SK-N-SH (cell line): ENCODE measurements at places on chromosomes 4 and X. TPM values are rescaled to one million over a fixed set of nuclear protein-coding genes. Genes with fewer than 3 reads are reported as not detected.

The CACNA1F gene
- polyA plus RNA-seq = not detected in 2 replicates

The ACE2 gene
- polyA plus RNA-seq = not detected in 2 replicates

The BST1 gene
- 7.3 and 8.3 TPM in 2 replicates for polyA plus RNA-seq

The MAGEE1 gene
- 0.57 and 1.8 TPM in 2 replicates for polyA plus RNA-seq

The ADAM29 gene
- polyA plus RNA-seq = not detected in 2 replicates

The ABLIM2 gene
- 0.53 and 0.80 TPM in 2 replicates for polyA plus RNA-seq

The MRFAP1L1 gene
- polyA plus RNA-seq = 60.3 and 64.1 TPM in 2 replicates

The CFAP99 gene
- polyA plus RNA-seq = 0.13 and 0.55 TPM in 2 replicates

The BMPR1B gene
- 0.16 and 0.26 TPM in 2 replicates for polyA plus RNA-seq

The CT55 gene
- 1.5 and 1.9 TPM in 2 replicates for polyA plus RNA-seq

The NRK gene
- 0.02 TPM in 1 of 2 replicates, not detected in the other for polyA plus RNA-seq

The HELT gene
- not detected in 2 replicates for polyA plus RNA-seq

The GASK1B gene
- polyA plus RNA-seq = 3.7 and 7.2 TPM in 2 replicates

The HSFX1 gene
- 0.05 and 0.12 TPM in 2 replicates for polyA plus RNA-seq

The PHEX gene
- 0.35 and 0.41 TPM in 2 replicates for polyA plus RNA-seq

The NSUN7 gene
- 0.21 and 0.28 TPM in 2 replicates for polyA plus RNA-seq

The FGFR3 gene
- polyA plus RNA-seq = 0.62 and 1.1 TPM in 2 replicates

The GAGE12D gene
- polyA plus RNA-seq = not detected in 2 replicates

The UGT2B11 gene
- not detected in 2 replicates for polyA plus RNA-seq

The EXOC1L gene
- not detected in 2 replicates for polyA plus RNA-seq

The GPR50 gene
- not detected in 2 replicates for polyA plus RNA-seq

The TKTL2 gene
- not detected in 2 replicates for polyA plus RNA-seq

The RTL3 gene
- polyA plus RNA-seq = 0.64 and 0.80 TPM in 2 replicates

The SFRP2 gene
- not detected in 2 replicates for polyA plus RNA-seq

The MAML3 gene
- polyA plus RNA-seq = 5.3 and 5.6 TPM in 2 replicates

The RBM47 gene
- 4.7 and 6.8 TPM in 2 replicates for polyA plus RNA-seq

The PSAPL1 gene
- 0.02 and 0.03 TPM in 2 replicates for polyA plus RNA-seq

The SPARCL1 gene
- not detected in 2 replicates for polyA plus RNA-seq

The SYP gene
- polyA plus RNA-seq = 0.76 and 0.93 TPM in 2 replicates

The OTUD6A gene
- not detected in 2 replicates for polyA plus RNA-seq

The GAGE12F gene
- not detected in 2 replicates for polyA plus RNA-seq

The NAP1L2 gene
- 0.12 and 0.19 TPM in 2 replicates for polyA plus RNA-seq

The SLIT2 gene
- polyA plus RNA-seq = 53.6 and 68.7 TPM in 2 replicates

The SULT1E1 gene
- 13.7 and 21.5 TPM in 2 replicates for polyA plus RNA-seq

The USP17L18 gene
- not detected in 2 replicates for polyA plus RNA-seq

The NLGN3 gene
- 4.4 and 5.3 TPM in 2 replicates for polyA plus RNA-seq

The PNMA3 gene
- polyA plus RNA-seq = 0.12 and 0.19 TPM in 2 replicates

The CPXCR1 gene
- not detected in 2 replicates for polyA plus RNA-seq

The ARX gene
- not detected in 2 replicates for polyA plus RNA-seq

The MND1 gene
- polyA plus RNA-seq = 1.3 and 2.4 TPM in 2 replicates

The FAM9B gene
- polyA plus RNA-seq = 0.03 and 0.06 TPM in 2 replicates

The SLITRK4 gene
- polyA plus RNA-seq = not detected in 2 replicates

The GBA3 gene
- not detected in 2 replicates for polyA plus RNA-seq

The CXXC4 gene
- polyA plus RNA-seq = 0.02 and 0.06 TPM in 2 replicates

The FAM184B gene
- not detected in 2 replicates for polyA plus RNA-seq

The PABPC5 gene
- 0.31 and 0.55 TPM in 2 replicates for polyA plus RNA-seq

The AIFM1 gene
- 49.8 and 61.4 TPM in 2 replicates for polyA plus RNA-seq

The MGARP gene
- polyA plus RNA-seq = 20.3 and 22.9 TPM in 2 replicates

The SERPINA7 gene
- not detected in 2 replicates for polyA plus RNA-seq

The FAT4 gene
- polyA plus RNA-seq = 6.6 and 8.7 TPM in 2 replicates

The DCHS2 gene
- polyA plus RNA-seq = not detected in 2 replicates

The LIMCH1 gene
- 1.2 and 1.3 TPM in 2 replicates for polyA plus RNA-seq

The FHIP1A gene
- polyA plus RNA-seq = 1.3 and 2.2 TPM in 2 replicates

The MMRN1 gene
- polyA plus RNA-seq = not detected in 2 replicates

The FAM241A gene
- polyA plus RNA-seq = 0.28 and 0.44 TPM in 2 replicates
